ENCODE measurements at places on chromosomes 7 and 10. TPM values are rescaled to one million over a fixed set of nuclear protein-coding genes. Genes with fewer than 3 reads are reported as not detected.

Gene SFXN2
- total RNA-seq, result 14.2 TPM

Gene OR9A2
- total RNA-seq, result not detected

Gene EIF5AL1
- 0.16 TPM for total RNA-seq

Gene SPDYE6
- total RNA-seq, result not detected

Gene GPR158
- 0.51 TPM for total RNA-seq

GRCh38 chr7:98969386-98969785, 91.1 kb downstream of the TRRAP start:
- no peak for DNase-seq

DNA sequence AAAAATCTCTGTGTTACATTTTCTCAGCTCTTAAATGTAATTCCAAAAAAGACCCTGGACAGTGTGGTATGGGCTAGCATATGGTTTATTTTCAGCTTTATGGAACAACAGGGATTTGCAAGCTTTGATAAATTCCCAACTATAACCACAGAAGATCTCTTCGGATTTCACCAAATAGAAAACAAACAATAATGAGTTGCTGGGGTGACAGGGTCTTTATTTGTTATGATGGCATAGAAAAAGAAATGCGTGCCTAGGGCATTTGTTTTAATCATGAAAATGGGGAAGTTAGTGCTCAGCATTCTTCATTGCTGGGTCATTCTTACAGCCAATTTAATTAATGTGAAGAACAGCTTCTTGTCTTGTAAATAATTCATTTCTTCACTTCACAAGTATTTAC, 139.0 kb downstream of the LRRN3 start:
- no peak for DNase-seq

DNA sequence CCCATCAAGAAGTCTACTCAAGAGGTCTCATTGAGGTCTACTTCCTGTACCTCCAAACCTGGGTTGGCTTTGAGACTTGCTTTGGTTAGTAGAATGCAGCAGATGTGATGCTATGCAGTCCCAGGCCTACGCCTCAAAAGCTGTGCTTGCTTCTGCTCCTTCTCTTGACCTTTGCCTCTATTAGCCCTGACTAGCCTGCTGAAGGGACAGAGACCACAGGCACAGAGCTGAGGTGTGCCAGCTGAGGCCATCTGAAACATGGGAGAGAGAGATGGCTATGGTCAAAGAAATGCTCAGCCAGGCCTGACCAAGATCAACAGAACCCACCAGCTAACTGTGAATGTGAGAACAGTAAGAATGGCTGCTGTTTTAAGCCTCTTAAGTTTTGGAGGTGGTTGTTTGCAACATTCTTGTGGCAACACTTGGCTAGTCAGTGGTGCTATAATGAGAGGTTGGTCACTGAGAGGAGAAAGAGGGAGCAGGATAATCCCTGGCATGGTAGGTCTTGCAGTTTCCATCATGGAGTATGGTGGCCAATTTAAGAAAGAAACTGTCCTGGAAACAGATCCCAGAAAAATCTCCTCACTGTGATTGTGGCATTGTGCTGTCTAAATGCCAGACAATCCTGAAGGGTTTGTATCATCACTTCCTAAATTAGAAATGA, 176.1 kb upstream of the PHYHIPL start:
- no peak for DNase-seq

- DNase-seq, result no peak
Observed at GRCh38 chr7:27030393-27031050, 65.3 kb downstream of the HOXA1 start.

GRCh38 chr10:78397786-78398185, 364.1 kb downstream of the RPS24 start:
- no peak for DNase-seq

DNA sequence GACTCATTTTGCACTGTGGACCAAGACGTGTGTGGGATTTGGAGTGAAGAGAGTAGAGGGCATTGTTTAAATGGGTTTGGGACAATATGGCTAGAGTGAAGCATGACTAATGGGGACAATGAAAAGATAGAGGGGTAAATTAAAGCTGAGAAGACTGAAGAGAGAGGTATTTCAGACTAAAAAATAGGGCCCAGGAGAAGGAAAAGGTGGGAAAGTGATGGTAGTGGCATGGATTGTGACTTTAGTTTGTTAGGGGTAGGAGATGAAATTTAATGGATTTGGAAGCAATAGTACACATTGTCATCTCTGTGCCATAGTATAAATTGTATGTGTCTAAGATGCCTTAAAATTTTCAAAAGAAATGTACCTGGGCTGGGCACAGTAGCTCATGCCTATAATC, 18.2 kb downstream of the CDK1 start:
- DNase-seq, result no peak
